Colonic mucosa (tissue), 4 donors: ENCODE measurements at places on chromosomes 4 and X. TPM values are rescaled to one million over a fixed set of nuclear protein-coding genes. Genes with fewer than 3 reads are reported as not detected.

DNA sequence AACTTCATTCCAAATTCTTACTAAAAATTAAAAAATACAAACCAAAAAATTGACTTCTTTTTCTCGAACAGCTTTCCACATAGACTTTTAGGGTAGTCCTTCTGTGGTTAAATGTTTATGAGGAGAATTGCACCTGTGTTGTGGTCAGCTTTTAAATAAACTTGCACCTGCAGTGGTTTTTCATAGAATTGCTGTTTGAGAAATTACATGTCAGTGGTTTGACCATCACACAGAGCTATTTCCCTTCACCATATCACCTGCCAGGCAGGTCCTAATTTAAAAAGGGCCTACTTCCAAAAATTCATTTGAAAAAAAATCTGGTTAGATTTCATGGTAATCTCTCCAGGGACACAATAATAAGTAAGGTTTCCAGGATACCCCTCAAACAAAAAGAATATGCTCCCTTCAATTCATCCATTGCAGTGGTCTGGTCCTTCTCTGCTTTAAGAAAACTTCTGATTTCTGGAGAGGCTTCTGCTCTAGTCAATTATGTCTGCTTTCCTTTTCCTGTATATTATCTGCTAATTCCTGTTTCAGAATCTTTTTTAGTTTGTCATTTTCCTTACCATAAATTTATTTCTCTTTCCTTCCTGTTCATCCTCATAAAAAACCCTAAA is 9.8 kb upstream of the UTP3 start:
- H3K27me3 ChIP-seq, result no peaks in the 10 kb centered on the region
- no peaks in the 10 kb centered on the region for H3K36me3 ChIP-seq
- H3K4me3 ChIP-seq, result no peak overlapping the region
- DNase-seq, result no peak

Gene MGAT4D
- total RNA-seq, result not detected

GRCh38 chr4:8703401-8703696 is 110.8 kb downstream of the CPZ start:
- H3K4me1 ChIP-seq, result no peaks in the 10 kb centered on the region
- DNase-seq, result no peak
- no peaks in the 10 kb centered on the region for H3K27me3 ChIP-seq
- no peak overlapping the region for H3K4me3 ChIP-seq
- H3K27ac ChIP-seq, result no peak overlapping the region
- no peaks in the 10 kb centered on the region for H3K36me3 ChIP-seq

Gene VBP1
- 54.3 TPM for total RNA-seq

Gene AADAT
- 5.3 TPM for total RNA-seq

DNA sequence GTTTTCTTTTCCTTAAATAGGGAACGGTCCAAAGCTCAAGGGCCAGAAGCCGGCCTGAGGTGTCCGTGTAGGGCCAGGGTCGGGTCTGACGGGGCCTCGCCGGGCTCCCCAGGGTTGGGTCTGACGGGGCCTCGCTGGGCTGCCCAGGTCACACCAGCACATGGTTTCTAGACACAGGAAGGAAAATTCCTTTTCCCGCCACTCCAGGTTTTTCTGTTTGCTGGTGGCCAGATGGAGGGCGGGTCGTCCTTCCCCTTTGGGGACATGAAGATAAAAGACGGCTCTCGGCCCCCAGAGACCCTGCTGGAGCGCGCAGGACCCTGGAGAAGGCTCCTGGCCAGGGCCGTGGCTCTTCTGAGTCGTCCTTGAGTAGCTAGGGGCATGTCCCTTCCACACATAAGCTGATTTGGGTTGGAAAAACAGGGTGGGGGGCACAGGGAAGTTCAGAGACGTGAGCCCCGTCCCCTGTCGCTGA is 35.1 kb downstream of the PIGG start:
- H3K4me3 ChIP-seq, result no peak overlapping the region
- no peaks in the 10 kb centered on the region for H3K27me3 ChIP-seq
- H3K36me3 ChIP-seq, result peaks cover 4% of the 10 kb centered on the region
- H3K4me1 ChIP-seq, result no peaks in the 10 kb centered on the region
- no peak overlapping the region for H3K27ac ChIP-seq

- no peaks in the 10 kb centered on the region for H3K4me1 ChIP-seq
- no peaks in the 10 kb centered on the region for H3K36me3 ChIP-seq
- no peak overlapping the region for H3K4me3 ChIP-seq
Observed at GRCh38 chr4:177008836-177009501, 216.2 kb upstream of the VEGFC start.

GRCh38 chr4:139247700-139248238 is 32.3 kb downstream of the MGARP start:
- no peak for DNase-seq
- no peaks in the 10 kb centered on the region for H3K36me3 ChIP-seq
- H3K27me3 ChIP-seq, result no peaks in the 10 kb centered on the region
- H3K27ac ChIP-seq, result no peak overlapping the region
- no peak overlapping the region for H3K4me3 ChIP-seq
- H3K4me1 ChIP-seq, result no peaks in the 10 kb centered on the region

- no peak overlapping the region for H3K4me3 ChIP-seq
- no peaks in the 10 kb centered on the region for H3K36me3 ChIP-seq
Observed at GRCh38 chrX:152403515-152403914, 47.6 kb downstream of the GABRA3 start.

- no peak overlapping the region for H3K27ac ChIP-seq
- DNase-seq, result no peak
- no peaks in the 10 kb centered on the region for H3K36me3 ChIP-seq
- no peak overlapping the region for H3K4me3 ChIP-seq
Observed at GRCh38 chrX:71542825-71543224, 9.9 kb downstream of the OGT start.

- no peaks in the 10 kb centered on the region for H3K4me1 ChIP-seq
- H3K4me3 ChIP-seq, result no peak overlapping the region
- H3K27me3 ChIP-seq, result no peaks in the 10 kb centered on the region
- no peaks in the 10 kb centered on the region for H3K36me3 ChIP-seq
- H3K27ac ChIP-seq, result no peak overlapping the region
- DNase-seq, result no peak
Observed at GRCh38 chrX:53263597-53264094, 17.7 kb downstream of the IQSEC2 start.

- H3K4me1 ChIP-seq, result no peaks in the 10 kb centered on the region
- no peak overlapping the region for H3K4me3 ChIP-seq
- no peak overlapping the region for H3K27ac ChIP-seq
- H3K36me3 ChIP-seq, result no peaks in the 10 kb centered on the region
- DNase-seq, result no peak
- H3K27me3 ChIP-seq, result no peaks in the 10 kb centered on the region
Observed at GRCh38 chr4:165922747-165923146, 49.7 kb downstream of the TLL1 start.

DNA sequence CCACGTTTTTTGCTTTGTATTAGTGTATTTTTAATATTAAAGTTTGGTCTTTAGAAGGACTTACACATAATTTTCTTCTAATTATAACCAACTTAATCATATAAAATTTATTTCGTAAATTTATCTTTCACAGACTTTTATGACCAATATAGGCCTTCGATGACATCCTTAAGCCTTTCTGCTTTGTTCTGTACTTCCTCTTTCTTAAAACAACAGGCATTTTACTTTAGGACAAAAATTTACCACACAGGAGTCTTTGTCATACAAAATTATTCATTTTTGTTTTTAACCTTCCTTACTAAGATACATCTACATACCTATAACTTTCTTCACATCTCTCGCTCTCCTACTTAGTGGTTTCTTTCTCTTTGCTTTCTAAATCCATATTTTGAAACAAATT is 56.3 kb downstream of the RGS12 start:
- H3K4me1 ChIP-seq, result no peaks in the 10 kb centered on the region
- H3K4me3 ChIP-seq, result no peak overlapping the region
- no peak for DNase-seq
- H3K27ac ChIP-seq, result no peak overlapping the region

DNA sequence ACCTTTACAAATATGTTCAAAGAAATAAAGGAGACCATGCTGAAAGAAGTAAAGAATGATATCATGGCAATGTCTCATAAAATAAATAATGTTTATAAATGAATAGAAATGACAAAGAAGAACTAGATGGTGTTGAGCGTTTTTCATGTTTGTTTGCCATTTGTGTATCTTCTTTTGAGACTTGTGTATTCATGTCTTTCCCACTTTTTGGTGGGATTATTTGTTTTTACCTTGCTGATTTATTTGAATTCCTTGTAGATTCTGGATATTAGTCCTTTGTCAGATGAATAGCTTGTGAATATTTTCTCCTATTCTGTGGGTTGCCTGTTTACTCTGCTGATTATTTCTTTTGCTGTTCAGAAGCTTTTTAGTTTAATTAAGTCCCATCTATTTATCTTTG is 732.4 kb downstream of the FAT4 start:
- H3K27ac ChIP-seq, result no peak overlapping the region
- H3K36me3 ChIP-seq, result no peaks in the 10 kb centered on the region
- no peaks in the 10 kb centered on the region for H3K4me1 ChIP-seq
- H3K4me3 ChIP-seq, result no peak overlapping the region

DNA sequence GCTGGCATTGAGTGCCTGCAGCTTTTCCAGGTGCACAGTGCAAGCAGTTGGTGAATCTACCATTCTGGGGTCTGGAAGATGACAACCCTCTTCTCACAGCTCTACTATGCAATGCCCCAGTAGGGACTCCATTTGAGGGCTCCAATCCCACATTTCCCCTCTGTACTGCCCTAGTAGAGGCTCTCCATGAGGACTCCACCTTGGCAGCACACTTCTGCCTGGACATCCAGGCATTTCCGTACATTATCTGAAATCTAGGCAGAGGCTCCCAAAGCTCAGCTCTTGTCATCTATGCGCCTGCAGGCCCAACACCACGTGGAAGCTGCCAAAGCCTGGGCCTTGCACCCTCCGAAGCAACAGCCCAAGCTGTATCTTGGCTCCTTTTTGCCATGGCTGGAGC is 8.4 kb upstream of the SMAD1 start:
- no peaks in the 10 kb centered on the region for H3K27me3 ChIP-seq
- H3K27ac ChIP-seq, result no peak overlapping the region
- H3K4me1 ChIP-seq, result no peaks in the 10 kb centered on the region

GRCh38 chr4:76535603-76536372 is 100.8 kb downstream of the SHROOM3 start:
- no peak overlapping the region for H3K27ac ChIP-seq
- H3K36me3 ChIP-seq, result no peaks in the 10 kb centered on the region
- H3K4me3 ChIP-seq, result no peak overlapping the region
- no peaks in the 10 kb centered on the region for H3K27me3 ChIP-seq
- H3K4me1 ChIP-seq, result no peaks in the 10 kb centered on the region

DNA sequence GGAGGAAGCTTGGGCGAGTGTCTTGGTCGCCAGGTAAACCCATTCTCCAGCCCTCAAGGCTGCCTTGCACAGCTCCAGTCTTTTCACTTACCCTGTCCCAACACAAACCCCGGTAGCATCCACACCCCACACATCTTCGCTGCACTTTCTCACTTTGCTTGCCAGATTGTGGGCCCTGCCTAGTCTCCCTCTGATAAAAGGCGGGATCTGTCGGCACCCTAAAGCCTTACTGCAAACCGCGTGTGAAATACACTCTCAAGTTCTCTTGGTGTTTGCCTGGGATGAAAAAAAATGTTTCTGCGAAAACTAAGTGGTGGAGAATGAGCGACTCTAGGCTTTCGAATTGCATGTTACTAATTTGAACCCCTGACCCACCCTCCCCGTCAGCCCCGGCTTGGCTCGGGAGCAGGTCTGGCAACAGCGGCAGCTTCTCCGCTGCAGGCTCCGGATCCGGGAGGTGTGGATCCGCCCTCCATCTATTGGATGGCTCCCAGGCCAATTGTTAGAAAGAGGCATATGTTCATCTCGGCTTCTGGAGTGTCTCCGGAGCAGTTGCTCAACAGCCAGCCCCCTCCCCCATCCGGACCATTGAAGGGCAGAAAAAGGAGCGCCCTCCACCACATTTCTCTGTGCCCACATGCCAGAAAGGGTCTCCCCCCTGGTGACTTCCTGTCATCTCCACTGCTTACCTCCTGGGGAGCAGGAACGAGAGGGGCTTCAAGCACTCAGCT is 3.0 kb upstream of the CITED1 start:
- no peak overlapping the region for H3K27ac ChIP-seq
- peaks cover 52% of the 10 kb centered on the region for H3K27me3 ChIP-seq
- H3K36me3 ChIP-seq, result no peaks in the 10 kb centered on the region
- H3K4me3 ChIP-seq, result peak overlapping the region; percentile 10
- no peaks in the 10 kb centered on the region for H3K4me1 ChIP-seq

- no peak for DNase-seq
- H3K27me3 ChIP-seq, result no peaks in the 10 kb centered on the region
- H3K4me1 ChIP-seq, result no peaks in the 10 kb centered on the region
- no peaks in the 10 kb centered on the region for H3K36me3 ChIP-seq
Observed at GRCh38 chr4:96471956-96472867, 632.3 kb downstream of the PDHA2 start.

Gene TLL1
- 3.4 TPM for total RNA-seq

Gene SPON2
- 22.0 TPM for total RNA-seq

GRCh38 chr4:174946246-174946645 is 28.1 kb downstream of the ADAM29 start:
- no peaks in the 10 kb centered on the region for H3K27me3 ChIP-seq
- no peaks in the 10 kb centered on the region for H3K4me1 ChIP-seq
- no peak overlapping the region for H3K4me3 ChIP-seq
- no peak overlapping the region for H3K27ac ChIP-seq
- no peaks in the 10 kb centered on the region for H3K36me3 ChIP-seq

Gene SMR3B
- not detected for total RNA-seq

DNA sequence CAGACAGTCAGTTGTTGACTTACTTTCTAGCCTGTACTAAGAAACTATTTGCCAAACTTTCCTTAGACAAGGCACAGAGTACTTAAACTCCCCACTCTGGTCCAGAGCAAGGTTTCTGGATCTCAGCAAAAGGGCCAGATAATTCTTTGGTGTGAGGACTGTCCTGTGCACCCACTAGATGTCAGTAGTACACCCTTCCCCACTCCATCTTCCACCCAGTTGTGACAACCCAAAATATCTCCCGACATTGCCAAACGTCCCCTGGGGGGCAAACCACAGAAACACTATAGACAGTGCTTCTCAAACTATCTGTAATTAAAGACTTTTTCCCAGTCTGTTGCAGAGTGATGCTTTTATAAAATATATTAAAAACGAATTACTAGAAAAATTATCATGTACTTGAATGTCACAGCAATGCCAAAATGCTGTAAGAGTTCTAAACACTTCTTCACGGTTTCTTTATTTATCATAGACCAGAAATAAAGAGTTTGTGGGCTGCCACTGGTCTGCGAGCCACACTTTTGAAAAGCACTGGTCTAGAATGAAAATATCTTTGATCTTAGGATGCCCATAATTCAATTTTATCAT is 203.5 kb downstream of the PRDM5 start:
- peak; percentile 25 for DNase-seq
- no peaks in the 10 kb centered on the region for H3K4me1 ChIP-seq
- H3K4me3 ChIP-seq, result no peak overlapping the region
- no peaks in the 10 kb centered on the region for H3K36me3 ChIP-seq
- H3K27me3 ChIP-seq, result no peaks in the 10 kb centered on the region
- no peak overlapping the region for H3K27ac ChIP-seq

- no peak overlapping the region for H3K4me3 ChIP-seq
- H3K36me3 ChIP-seq, result no peaks in the 10 kb centered on the region
Observed at GRCh38 chr4:176906709-176907108, 114.0 kb upstream of the VEGFC start.
